ENCODE measurements at places on chromosomes 7 and 10. TPM values are rescaled to one million over a fixed set of nuclear protein-coding genes. Genes with fewer than 3 reads are reported as not detected.

VIPR2 gene
- total RNA-seq, result 16.6 TPM

DNA sequence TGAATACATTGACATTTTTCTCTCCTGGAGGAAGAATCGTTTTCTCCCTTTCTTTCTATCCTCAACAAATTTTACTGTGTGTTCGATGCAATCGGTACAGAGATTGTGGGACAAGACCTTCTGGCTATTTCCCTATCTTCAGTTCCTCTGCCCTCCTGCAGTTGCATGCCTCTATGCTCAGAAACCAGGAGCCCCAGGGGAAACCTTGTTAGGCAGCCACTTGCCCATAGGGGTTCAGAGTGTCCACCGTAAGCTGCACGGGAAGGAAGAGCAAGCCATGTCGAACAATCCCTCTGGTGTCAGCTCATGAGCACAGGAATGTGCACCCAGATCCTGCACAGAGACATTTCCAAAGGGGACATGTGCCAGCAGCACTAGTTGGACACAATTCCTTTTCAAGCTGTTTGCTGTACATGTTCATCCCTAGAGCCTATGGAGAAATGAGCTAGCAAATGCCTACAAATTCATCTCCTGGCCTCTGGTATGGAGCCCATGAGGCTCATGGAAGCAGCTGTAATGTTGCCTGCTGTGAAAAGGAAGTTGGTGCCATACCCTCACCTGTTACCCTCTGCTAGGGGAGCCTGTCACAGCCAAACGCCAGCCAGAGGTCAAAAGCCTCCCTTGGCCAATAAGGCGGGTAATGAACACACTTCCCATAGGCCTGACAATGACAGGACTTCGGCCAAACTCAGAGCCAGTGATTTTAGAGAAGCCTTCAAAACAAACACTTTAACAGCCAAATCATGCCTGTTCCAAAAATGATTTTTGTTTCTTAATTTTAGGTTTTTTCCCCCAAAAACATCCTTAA, 35.9 kb upstream of the ASAH2 start:
- no peaks in the 10 kb centered on the region for H3K36me3 ChIP-seq
- no peak overlapping the region for H3K4me3 ChIP-seq
- no peaks in the 10 kb centered on the region for H3K27me3 ChIP-seq
- H3K4me1 ChIP-seq, result no peaks in the 10 kb centered on the region
- peak; percentile 77 for DNase-seq

GRCh38 chr10:3699916-3700315, 85.1 kb downstream of the KLF6 start:
- no peaks in the 10 kb centered on the region for H3K4me1 ChIP-seq
- no peak overlapping the region for H3K4me3 ChIP-seq
- no peaks in the 10 kb centered on the region for H3K36me3 ChIP-seq
- no peak for DNase-seq
- no peaks in the 10 kb centered on the region for H3K27me3 ChIP-seq

DNA sequence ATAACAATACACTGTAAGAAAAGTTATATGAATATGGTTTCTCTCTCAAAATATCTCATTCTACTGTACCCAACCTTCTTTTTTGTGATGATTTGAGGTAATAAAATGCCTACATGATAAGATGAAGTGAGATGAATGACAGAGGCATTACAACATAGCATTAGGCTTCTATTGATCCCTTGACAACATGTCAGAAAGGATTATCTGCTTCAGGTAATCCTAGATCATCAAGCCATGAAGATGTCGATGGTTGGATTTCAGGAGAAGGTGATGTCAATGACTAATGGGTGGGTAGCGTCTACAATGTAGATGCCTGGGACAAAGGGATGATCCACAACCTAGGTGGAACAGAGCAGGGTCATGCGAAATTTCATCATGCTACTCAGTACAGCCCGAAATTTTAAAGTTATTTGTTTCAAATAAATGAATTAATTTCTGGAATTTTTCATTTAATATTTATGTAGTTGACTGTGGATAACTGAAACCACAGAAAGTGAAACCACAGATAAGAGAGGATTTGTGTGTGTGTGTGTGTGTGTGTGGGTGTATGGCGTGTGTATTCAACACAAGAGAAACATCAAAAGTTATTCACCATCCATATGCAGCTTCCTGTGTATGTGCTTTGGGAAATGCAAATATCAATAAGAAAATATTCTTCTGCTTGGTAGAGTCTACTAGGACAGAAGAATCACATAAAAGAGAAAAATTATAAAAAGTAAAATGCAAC, 77.0 kb downstream of the MAGI2 start:
- no peaks in the 10 kb centered on the region for H3K36me3 ChIP-seq
- no peak overlapping the region for H3K4me3 ChIP-seq
- no peak overlapping the region for H3K27ac ChIP-seq

GAD2 gene
- not detected for total RNA-seq

MYL7 gene
- not detected for total RNA-seq

GRCh38 chr7:28107960-28108359, 72.6 kb downstream of the JAZF1 start:
- H3K27ac ChIP-seq, result peak overlapping the region; percentile 77
- peak; percentile 68 for DNase-seq
- H3K4me1 ChIP-seq, result peaks cover 72% of the 10 kb centered on the region
- no peaks in the 10 kb centered on the region for H3K27me3 ChIP-seq

DNA sequence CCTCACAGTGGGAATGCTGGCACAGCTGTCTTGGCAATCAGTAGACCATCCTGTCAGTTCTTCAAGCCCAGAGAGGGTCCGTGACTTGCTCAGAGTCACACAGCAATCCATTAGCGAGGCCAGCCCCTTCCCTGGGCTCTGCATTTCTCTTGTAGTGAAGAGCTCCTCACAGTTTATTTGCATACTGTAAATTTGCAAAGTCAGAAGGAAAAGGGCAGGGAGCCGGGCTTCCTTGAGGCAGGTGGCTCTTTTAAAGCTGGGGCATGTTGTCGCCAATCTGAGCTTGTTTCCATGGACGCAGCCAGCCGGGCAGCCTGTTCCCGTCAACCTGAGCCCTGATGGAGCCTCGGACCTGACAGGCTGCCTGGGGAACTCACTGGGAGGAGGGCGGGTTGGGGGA, 123.4 kb downstream of the CUX1 start:
- peak overlapping the region; percentile 90 for H3K27ac ChIP-seq
- peaks cover 87% of the 10 kb centered on the region for H3K4me1 ChIP-seq
- no peak overlapping the region for H3K4me3 ChIP-seq

GRCh38 chr7:127927348-127927696, 103.9 kb downstream of the LRRC4 start:
- DNase-seq, result no peak
- no peaks in the 10 kb centered on the region for H3K27me3 ChIP-seq
- H3K27ac ChIP-seq, result no peak overlapping the region
- H3K4me3 ChIP-seq, result no peak overlapping the region
- peaks cover 20% of the 10 kb centered on the region for H3K4me1 ChIP-seq
- H3K36me3 ChIP-seq, result peaks cover 15% of the 10 kb centered on the region

DNA sequence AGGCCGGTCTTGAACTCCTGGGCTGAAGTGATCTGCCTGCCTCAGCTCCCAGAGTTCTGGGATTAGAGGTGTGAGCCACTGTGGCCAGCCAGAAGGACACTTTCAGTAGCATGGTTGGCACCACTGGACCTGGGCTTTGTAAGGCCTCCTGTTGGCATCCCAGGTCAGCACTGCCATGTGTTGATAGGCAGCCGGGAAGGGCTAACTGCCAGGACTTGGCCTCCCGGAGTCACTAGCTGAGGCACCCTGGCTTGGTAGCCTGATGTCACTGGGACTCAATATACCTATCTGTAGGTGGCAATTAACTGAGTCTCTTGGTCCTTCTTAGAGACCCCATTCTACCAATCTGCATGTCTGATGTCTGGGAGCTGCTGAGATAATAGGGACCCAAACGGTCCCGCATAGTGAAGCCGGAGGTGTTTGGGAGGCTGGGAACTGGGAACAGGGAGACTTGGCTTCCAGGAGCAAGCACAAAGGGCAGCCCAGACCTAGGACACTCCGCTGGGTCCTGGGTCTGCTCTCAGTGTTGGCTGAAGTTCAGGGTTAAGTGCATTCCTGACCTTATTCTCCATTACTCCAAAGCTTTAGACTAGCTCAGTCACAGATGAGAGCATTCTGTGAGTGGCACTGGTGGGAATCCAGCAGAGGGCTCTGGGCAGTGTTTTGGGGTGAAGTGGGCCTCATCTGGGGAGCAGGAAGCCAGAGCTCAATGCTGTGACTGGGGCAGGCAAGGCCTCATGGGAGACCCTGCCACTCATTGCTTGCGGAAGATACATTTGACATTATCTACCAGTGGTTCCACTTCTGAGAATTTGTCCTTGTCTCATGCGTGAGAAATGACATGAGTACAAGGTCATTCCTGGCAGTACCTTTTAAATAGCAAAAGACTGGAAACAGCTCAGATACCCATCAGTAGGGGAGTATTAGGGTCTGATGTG, 2.7 kb downstream of the LHPP start:
- no peak overlapping the region for H3K27ac ChIP-seq
- H3K36me3 ChIP-seq, result no peaks in the 10 kb centered on the region
- H3K4me3 ChIP-seq, result no peak overlapping the region
- H3K4me1 ChIP-seq, result peaks cover 24% of the 10 kb centered on the region
- H3K27me3 ChIP-seq, result no peaks in the 10 kb centered on the region
- no peak for DNase-seq

EPO gene
- total RNA-seq, result not detected

DNA sequence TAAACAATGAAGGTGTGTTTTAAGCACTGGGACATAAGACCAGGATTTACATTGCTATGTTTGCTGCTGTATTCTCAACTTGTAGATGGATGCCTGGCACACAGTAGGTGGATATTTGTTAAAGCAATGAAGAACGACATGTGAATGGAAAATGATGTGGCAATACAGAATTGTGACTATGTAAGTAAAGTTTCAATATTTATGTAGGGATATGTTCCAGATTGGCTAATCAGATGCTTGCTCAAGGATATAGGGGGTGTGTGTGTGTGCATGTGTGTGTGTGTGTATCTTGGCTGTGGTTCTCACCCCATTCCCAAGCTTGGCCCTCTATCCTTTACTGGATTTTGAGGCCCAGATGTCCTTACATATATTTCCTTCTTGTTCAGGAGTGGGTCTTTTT, 42.7 kb upstream of the LAMB1 start:
- H3K4me1 ChIP-seq, result peaks cover 11% of the 10 kb centered on the region
- DNase-seq, result no peak
- no peak overlapping the region for H3K4me3 ChIP-seq
- peak overlapping the region; percentile 27 for H3K27ac ChIP-seq

CPED1 gene
- 31.1 TPM for total RNA-seq

DNA sequence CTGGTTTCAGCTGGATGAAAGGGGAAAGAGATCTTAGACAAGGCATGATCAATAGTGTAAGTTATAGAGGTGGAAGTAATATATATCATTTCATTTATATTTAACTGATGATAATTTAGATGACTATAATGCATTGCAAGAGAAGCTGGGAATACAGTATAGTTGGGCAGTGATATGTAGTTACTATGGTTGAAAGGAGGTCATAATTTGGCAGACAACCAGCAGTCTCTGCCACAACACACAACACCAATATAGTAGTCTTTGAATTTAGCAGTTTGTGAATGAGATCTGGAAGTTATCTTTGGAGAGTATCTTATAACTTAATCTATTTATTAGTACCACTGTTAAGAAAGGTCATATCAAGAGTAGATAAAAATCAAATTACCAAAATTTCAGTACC, 39.9 kb downstream of the TAX1BP1 start:
- peaks cover 1% of the 10 kb centered on the region for H3K36me3 ChIP-seq
- no peak overlapping the region for H3K27ac ChIP-seq
- peaks cover 3% of the 10 kb centered on the region for H3K4me1 ChIP-seq
- no peaks in the 10 kb centered on the region for H3K27me3 ChIP-seq
- no peak overlapping the region for H3K4me3 ChIP-seq

FAM25A gene
- total RNA-seq, result not detected

RELN gene
- 10.1 TPM for total RNA-seq

TMEM236 gene
- 0.78 TPM for total RNA-seq

DNA sequence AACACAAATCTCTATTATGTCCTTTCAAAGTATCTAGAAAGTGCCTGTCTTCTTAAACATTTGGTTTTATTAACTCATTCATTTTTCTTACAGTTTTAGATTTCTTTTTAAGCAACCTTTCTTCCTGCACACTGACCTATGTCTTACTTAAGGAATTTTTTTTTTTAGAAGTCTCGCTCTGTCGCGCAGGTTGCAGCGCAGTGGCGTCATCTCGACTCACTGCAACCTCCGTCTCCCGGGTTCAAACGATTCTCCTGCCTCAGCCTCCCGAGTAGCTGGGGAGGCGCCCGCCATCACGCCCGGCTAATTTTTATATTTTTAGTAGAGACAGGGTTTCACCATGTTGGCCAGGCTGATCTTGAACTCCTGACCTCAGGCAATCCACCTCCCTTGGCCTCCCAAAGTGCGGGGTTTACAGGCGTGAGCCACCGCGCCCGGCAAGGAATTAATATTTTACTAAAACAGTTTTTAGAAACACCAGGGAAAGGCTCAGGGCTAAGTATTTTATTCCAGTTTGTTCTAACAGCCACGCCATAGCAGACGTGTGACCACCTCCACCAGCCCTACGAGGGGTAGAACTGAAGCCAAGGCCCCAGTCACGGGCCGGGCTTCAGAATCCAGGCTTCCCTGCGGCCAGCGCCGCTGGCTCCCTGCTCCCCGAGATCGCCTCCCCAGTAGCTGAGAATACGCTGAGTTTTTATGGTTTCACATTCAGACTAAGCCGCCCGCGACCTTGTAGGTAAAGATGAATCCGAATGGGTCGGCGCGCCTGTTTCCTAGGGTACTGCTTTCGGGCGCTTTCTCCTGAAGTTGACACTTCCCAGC, 941 bp upstream of the LUC7L2 start:
- H3K27ac ChIP-seq, result peak overlapping the region; percentile 99
- H3K4me3 ChIP-seq, result peak overlapping the region; percentile 100
- peak; percentile 92 for DNase-seq
- no peaks in the 10 kb centered on the region for H3K27me3 ChIP-seq

GRCh38 chr7:102883098-102883860, 29.5 kb upstream of the LRRC17 start:
- no peaks in the 10 kb centered on the region for H3K27me3 ChIP-seq
- H3K4me3 ChIP-seq, result no peak overlapping the region

GRCh38 chr10:15715619-15716227, 4.0 kb downstream of the ITGA8 start:
- H3K36me3 ChIP-seq, result no peaks in the 10 kb centered on the region
- no peak overlapping the region for H3K27ac ChIP-seq
- H3K27me3 ChIP-seq, result no peaks in the 10 kb centered on the region
- no peak for DNase-seq

- no peaks in the 10 kb centered on the region for H3K4me1 ChIP-seq
- no peak overlapping the region for H3K4me3 ChIP-seq
- no peaks in the 10 kb centered on the region for H3K27me3 ChIP-seq
- DNase-seq, result no peak
- H3K27ac ChIP-seq, result no peak overlapping the region
- peaks cover 12% of the 10 kb centered on the region for H3K36me3 ChIP-seq
Measured at GRCh38 chr10:16491933-16492332, 29.7 kb downstream of the C1QL3 start.

GRCh38 chr7:66871076-66871475, 49.9 kb upstream of the TMEM248 start:
- no peak for DNase-seq
- H3K27me3 ChIP-seq, result no peaks in the 10 kb centered on the region
- H3K36me3 ChIP-seq, result no peaks in the 10 kb centered on the region
- H3K27ac ChIP-seq, result no peak overlapping the region
- no peaks in the 10 kb centered on the region for H3K4me1 ChIP-seq
